A549 treated with RU486 at 1 μM for 4 hours (cell line): ENCODE measurements at places on chromosomes 5 and 9. TPM values are rescaled to one million over a fixed set of nuclear protein-coding genes. Genes with fewer than 3 reads are reported as not detected.

SURF2 gene
- total RNA-seq: 36.9 to 58.0 TPM (median 48.7 TPM) in 5 replicates

ECSCR gene
- total RNA-seq: not detected in 5 replicates

ZNF618 gene
- 6.7 to 11.2 TPM (median 9.6 TPM) in 5 replicates for total RNA-seq

GDF9 gene
- 0.09 to 0.24 TPM (median 0.18 TPM) in 5 replicates for total RNA-seq

CDX1 gene
- not detected in 5 replicates for total RNA-seq

TMEM215 gene
- total RNA-seq: not detected in 5 replicates

ANKRD18B gene
- total RNA-seq: 3.2 to 10.0 TPM (median 9.0 TPM) in 5 replicates

SLC46A2 gene
- not detected in 5 replicates for total RNA-seq
